ENCODE measurements at places on chromosomes 5 and 9.

GRCh38 chr5:158621391-158621790 is 478.3 kb downstream of the EBF1 start:
- no peak for DNase-seq

DNA sequence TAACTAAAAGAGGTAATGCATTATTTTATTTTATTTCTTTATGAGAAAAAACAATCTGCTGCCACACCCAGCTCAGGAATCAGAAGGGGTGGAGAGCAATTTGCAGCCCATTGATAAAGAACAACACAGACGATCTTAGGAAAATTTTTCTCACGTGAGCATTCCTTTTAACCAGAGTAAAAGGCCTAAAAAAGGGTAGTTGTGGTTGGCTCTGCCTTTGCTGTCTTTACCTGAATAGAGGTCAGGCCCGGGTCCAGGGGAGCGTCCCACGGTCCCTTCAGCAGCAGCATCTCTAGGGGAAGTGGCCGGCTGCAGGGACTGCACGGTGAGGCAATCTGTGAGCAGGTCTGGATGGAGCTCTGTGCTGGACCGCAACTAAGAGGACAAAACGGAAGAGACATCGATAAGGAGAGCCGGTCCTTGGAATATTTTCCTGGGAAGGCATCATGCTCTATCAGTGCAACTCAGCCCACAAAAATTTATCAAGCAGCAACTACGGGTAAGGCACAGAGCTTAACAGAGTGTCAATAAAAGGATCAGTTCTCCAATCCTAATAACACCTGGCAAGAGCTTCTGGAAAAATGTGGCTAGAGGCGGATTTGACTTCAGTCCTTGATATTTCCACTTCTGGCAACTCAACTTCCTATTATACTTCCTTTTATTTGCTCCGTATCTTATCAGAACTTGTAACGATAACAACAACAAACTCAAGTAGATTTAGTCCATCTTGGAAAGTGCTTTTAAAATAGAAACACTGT is 372.8 kb upstream of the RFX3 start:
- no peak for DNase-seq

DNA sequence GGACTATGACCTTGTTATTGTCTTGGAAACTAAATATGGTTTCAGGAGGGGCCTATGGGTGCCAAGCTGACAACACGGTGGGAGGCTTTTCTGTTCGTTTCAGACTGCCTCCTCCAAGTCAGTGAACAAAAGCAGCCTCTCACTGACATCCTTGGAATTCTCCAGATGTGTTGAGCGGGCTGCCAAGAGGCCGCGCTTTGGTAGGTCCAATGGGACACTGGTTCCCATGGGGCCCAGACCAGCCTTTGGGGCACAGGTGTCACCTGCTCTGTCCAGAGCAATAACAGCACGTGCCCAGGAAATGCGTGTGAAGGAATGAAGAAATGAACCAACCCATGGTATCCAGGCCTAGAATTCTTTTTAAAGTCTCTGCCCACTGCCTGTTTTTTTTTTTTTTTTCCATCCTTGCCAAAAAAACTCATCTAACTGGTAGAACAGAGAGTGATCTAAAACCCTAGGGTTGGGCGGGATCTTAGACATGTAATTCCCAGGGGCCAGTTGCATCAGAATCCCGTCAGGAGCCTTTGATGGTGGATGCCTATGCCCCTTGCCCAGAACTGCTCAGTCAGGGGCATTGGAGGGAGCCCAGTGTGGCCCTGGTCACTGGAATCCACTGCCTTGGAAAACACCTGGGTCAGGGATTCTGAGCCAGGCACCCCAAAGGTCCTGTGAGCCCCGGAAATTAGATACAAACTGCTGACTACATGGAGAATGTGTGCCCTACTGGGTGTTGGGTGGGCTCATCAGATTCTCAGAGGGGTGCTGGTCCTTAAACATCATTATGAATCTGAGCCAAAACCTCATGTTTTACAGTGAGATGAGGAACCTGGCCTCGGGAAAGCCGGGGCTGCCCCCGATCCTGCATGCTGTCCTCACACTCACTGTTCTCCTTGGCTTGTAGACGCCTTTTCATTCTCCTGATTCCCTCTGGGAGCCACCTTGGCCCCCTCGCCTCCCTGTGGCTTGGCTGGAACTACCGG is 60.1 kb downstream of the GTF3C4 start:
- DNase-seq, result no peak

DNA sequence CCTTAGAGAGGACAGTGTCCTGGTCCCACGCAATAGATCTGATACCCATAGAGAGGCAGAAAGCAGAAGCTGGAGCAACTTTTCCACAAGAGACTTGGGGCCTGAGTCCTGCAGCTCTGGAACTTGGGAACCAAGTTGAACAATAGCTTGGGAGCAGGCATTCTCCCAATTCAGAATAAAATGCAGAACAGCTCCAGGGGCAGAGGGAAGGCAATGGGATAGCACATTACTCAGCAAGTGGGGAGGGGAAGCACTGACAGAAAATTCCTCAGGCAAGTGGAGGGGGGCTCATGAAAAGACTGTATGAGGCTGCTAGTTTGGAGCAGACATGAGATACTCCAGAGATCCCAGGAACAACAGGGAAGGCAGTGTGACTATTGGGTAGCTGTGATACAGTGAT is 513.6 kb downstream of the HINT1 start:
- no peak for DNase-seq

DNA sequence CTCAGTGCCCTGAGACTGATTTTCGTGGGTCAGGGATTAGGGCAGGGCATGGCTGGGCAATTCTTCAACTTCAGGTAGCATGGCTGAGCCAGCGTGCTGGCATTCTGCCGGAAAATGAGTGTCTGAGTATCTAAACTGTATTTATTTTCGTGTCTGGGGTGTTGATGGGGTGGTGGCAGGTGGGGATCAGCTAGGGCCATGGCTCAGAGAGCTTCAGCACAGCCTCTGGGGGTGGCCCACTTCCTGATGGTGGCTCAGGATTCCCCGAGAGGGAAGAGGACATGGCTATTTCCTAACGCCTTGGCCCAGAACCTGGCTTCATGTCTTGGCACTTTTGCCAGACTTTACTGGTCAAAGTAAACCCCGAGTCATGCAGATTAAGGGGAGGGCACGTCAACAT is 260.5 kb downstream of the GADD45G start:
- no peak for DNase-seq

DNA sequence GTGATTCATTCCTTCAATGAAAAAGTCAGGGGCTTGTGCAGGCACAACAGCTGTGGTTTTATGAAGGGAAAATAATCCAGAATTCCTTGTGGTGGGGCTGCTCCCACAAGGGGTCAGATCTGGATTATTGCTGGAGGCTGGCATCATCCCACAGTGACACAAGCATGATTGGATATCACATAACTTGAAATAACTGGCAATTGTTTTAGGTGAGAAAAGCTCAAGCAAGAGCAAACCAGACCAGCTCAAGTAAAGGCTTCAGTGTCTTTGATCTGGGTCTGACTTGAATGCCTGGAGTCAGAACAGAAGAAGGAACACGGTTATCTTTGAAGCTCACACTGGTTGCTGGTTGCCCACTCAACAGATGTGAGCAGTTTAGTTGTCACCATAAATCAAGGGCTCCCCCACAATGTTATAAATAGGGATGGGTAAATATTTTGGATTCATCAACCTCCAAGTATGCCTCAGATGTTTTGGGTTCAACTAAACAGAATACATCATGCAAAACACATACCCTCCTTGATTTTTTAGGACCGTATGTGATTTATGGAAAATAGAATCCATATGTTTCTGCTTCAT is 3.1 kb upstream of the ZNF474 start:
- DNase-seq, result no peak

- DNase-seq, result no peak
Measured at GRCh38 chr9:78291240-78291925, 5.5 kb upstream of the PSAT1 start.

- DNase-seq, result no peak
Measured at GRCh38 chr9:76817489-76817888, 53.3 kb downstream of the PCA3 start.

DNA sequence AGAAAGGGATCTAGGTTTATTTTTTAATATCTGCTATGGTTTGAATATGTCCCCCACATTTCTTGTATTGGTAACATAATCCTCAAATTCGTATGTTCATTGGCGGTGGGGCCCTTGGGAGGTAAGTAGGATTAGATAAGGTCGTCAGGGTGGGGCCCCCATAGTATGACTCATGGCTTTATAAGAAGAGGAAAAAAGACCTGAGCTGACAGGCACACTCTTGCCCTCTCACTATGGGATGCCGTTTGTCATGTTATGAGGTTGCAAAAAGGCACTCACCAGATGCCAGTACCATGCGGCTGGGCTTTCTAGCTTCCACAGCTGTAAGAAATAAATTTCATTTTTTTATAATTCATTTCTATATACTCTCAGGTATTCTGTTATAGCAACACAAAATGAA is 67.3 kb upstream of the SGCD start:
- DNase-seq, result no peak

- no peak for DNase-seq
Measured at GRCh38 chr5:54959673-54960418, 25.5 kb downstream of the ESM1 start.

DNA sequence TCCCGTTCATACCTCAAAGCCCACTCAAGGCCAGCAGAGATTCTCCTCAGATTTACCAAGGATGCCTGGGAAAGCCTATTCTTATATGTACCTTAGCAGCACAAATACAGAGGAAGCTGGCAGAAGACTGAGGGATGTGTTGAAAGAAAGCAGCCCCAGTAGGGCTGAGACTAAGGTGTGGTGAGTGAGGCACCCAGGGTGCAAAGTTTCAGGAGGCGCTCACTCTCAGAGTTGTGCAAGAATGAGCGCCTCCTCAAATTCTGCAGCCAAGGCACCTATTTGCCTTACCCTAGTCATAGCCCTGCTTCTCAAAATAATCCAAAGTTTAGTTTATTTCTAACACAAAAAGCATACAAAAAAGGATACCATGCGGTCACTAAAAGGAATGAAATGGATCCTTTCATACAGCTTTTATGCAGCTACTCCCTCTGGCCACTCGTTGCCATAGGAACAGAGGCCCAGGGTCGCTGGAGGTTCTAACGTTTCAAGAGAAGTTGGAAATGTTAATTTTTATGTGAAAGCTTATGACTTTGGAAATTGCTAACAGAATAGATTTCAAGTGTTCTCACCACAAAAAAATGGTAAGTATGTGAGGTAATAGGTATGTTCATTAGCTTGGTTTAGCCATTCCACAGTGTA is 79.7 kb upstream of the SMIM23 start:
- no peak for DNase-seq

- DNase-seq, result no peak
Measured at GRCh38 chr9:97793067-97793466, 60.0 kb upstream of the FOXE1 start.

- no peak for DNase-seq
Measured at GRCh38 chr5:107430071-107430625, 240.6 kb downstream of the EFNA5 start.

GRCh38 chr5:89168766-89169165 is 285.8 kb upstream of the MEF2C start:
- no peak for DNase-seq

DNA sequence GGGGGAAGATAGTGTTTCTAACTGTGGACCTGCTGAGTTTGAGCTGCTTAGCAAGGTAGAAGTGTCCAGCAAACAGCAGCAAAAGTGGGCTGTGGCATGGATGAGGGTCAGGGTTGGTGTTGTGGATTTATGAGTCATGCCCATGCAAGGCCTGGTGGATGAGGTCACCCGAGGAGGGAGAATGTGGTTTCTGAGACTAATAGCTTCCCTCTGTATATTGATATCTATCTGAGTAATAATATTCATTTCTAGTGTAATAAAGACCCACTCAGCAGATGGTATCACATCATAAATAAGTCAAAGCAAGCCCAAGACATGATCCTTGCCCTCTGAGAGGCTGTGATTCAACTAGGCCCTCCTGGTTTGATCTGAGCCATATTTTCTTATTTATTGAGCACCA is 597.8 kb upstream of the CLINT1 start:
- no peak for DNase-seq

GRCh38 chr5:139745132-139745799 is 50.3 kb upstream of the PSD2 start:
- no peak for DNase-seq

DNA sequence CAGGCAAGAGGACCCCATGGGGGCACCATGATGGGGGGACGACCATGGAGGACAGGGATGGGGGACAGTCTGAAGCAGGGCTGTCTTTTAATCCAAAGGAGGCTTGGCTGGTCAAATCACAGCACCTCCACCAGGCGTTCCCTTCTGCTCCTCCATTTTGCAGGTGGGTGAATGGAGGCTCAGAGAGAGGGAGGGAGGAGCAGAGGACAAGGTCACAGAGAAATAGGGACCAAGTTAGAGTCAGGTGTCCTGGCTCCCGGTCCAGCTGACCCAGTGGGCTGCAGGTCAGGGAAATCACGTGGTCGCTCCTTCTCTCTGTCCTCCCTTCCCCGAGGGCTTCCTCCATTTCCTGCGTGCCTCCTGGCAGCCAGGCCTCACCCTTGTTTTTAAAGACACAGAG is 156.4 kb upstream of the SMIM23 start:
- DNase-seq, result no peak

GRCh38 chr9:137590123-137590468 is 216 bp downstream of the ZMYND19 start:
- no peak for DNase-seq

DNA sequence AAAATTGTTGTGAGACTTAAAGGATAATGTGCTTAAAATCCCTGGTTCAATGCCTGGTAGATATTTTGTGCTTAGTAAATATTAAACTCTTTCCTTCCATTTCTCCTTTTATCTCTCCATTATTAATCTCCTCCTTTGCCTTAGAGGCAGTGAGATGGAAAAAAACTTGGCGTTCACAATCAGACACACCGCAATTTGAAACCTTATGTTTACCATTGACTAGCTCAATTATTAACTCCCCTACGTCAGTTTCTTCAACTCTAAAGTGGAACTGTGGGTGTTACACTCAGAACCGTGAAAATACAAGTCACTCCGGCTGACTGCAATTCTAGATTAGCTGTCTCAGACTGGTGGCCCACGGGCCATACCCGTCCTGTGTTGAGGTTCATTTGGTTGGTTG is 327.2 kb downstream of the DEPDC1B start:
- no peak for DNase-seq

GRCh38 chr5:179123491-179124272 is 63.5 kb downstream of the ZNF354C start:
- no peak for DNase-seq

DNA sequence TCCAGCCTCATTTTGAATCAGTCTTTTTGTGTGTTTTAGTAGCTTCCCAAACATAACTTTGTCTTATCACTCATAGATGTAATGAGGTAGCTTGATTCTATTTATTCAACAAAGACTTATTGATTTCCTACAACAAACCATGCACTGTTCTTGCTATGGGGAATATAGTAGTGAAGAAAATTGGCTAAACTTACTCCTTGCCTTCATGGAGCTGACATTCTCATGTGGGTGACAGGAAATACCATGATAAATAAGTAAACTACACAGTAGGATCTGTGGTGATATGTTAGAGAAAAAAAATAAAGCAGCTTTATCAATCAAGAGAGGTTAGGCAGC is 255.7 kb upstream of the TNC start:
- no peak for DNase-seq

GRCh38 chr9:129572052-129572425 is 48.9 kb downstream of the C9orf50 start:
- DNase-seq, result no peak

- no peak for DNase-seq
Measured at GRCh38 chr9:108743416-108743815, 112.4 kb downstream of the ACTL7B start.
